ENCODE measurements at places on chromosomes 3 and 15.

DNA sequence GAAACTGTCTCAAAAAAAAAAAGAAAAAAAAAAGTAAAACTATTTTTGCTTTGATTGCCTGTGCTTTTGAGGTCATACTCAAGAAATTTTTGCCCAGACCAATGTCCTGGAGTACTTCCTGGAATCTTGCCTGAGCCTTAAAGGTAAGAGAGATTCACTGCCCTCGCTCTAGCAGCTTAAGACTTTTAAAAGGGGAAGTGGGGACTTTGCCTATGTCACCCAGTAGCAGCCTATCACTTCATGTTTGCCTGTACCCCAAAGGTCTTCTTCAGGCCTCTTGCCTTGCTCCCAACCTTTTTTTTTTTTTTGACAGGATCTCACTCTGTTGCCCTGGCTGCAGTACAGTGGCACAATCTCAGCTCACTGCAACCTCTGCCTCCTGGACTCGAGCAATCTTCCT lies 18.9 kb upstream of the GOLGB1 start:
- DNase-seq = no peak

GRCh38 chr3:99911433-99911832 lies 93.8 kb downstream of the CMSS1 start:
- no peak for DNase-seq

DNA sequence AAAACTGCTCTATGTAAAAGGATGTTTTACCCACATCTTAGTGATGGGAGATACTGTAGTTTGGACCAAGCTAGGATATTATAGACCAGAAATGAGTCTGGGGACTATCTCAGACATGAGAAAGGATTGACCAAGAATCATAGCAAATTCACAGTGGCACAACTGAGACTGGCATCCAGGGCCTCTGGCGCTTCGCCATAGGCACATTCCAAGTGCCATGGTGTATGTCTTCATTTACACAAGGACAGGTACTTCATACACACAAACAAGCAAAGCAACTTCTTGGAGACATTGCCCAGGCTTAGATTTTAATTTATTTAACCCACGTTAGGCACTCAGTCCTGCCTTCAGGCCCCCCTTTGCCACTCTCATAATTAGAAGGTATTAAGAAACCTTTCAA lies 28.9 kb downstream of the CACNA1D start:
- DNase-seq = no peak

DNA sequence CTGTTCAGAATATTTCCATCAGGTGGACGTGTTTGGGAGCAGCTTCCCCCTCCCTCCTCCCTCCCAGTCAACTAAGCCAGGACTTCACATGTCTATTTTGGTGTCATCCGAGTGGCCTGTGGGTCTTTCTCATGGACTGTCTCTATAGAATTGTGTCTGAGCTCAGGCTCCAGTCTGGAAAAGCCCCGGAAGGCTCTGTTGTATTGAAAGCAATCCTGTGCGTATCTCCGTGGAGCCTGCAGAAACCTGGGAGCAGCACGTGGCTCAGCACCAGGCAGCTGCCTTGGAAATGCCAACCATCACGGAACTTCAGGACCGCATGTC lies 25.2 kb downstream of the COLQ start:
- no peak for DNase-seq

GRCh38 chr3:104628185-104628789 lies 738.4 kb upstream of the ALCAM start:
- no peak for DNase-seq

DNA sequence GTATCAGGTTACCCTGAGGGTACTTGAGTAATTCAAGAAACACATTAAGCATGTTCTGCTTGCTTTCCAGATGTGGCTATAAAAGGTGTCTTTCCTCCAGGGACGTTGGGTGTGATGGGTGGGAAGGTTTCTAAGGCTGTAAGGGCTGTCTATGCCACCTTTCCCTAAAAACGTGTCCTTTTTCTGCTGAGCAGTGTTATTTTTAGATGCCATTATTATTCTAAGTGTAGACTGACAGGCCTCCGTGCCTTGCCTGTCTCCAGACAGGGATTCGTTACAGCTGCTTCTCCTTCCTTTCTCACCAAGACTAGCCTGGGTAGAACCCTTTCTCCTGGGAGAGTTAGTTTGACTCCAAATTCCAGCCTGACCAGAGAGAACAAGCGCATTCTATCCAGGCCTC lies 26.8 kb upstream of the RHO start:
- DNase-seq = no peak

DNA sequence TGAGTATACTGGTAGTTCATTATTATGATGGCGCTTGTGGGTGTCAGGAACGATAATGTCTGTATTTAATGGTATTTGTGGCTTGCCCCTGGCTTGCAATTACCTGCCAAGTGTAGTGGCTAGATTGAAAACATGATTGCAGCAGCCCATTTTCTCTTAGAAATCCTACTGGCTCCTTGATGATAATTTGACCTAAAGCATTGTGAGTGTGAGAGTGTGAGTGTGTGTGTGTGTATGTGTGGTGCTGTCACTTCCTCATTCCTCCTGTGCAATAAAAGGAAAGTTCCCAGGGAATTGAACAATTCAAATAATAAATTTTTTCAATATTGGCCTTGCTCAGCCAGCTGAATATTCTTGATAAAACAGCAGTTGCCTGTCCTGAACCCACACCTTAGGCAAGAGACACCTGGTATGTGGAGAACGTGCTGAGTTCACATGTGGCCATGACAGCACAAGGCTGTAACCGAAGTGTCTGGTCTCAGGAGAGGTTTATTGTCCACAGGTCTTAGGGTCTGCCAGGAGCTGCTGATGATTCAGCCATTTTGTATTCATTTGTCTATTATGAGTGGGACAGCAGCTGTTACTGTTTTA lies 193.3 kb downstream of the CD47 start:
- DNase-seq = no peak

DNA sequence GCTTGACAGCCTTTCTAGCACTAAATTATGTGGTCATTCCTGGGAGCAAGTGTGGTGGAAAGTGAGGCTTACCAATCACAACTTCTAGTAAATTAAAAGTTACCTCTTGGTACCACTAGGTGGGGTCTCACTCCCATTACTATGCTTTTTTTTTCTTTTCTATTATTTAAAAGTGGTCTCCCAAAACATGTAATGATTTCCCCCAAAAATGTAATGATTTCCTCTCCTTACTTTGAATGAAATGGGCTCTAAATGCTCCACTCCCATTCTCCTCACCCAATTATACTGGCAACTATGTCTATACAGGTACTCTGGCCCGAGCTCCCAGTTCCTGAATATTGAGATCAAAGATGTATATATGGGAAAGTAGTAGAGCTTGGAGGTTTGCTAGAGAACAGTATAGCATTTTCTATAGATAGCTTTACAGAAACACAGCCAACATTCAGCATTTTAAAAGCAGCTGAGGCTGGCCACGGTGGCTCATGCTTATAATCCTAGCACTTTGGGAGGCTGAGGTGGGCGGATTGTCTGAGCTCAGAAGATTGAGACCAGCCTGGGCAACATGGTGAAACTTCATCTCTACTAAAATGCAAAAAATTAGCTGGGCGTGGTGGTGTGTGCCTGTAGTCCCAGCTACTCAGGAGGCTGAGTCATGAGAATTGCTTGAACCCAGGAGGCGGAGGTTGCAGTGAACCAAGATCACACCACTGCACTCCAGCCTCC lies 70.9 kb downstream of the DCUN1D1 start:
- no peak for DNase-seq

DNA sequence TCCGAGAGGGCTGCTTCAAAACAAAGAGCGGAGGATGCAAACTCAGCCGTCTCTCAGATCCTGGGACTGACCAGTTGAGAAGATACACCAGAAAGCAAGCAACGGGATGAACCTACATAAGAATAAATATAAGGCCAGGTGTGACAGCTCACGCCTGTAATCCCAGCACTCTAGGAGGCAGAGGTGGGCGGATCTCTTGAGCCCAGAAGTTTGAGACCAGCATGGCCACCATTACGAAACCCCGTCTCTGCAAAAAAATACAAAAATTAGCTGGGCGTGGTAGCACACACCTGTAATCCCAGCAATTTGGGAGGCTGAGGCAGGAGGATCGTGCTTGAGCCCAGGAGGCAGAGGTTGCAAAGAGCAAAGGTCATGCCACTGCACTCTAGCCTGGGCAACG lies 31.7 kb downstream of the RBPMS2 start:
- DNase-seq = no peak

GRCh38 chr15:40984964-40985363 lies 31.7 kb downstream of the CHAC1 start:
- DNase-seq = no peak

GRCh38 chr3:46750555-46751038 lies 32.9 kb upstream of the PRSS50 start:
- no peak for DNase-seq

DNA sequence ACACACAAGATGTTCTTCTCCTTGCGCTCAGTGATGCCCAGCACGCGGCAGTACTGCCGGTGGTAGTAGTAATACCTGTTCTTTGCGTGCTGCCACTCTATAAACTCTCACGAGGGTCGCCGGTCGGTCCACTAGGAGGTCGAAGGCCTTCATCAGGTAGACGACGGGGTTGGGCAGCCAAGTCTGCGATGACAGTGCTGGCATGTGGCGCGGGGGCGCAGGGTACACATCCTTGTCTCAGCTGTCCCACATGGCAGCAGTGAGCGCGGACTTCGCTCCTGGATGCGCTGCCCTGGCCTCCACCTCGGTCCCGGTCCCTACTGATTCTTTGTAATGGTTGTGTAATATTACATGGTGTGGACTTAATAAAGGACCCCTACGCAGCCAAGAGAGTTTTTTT lies 50.1 kb upstream of the CGNL1 start:
- no peak for DNase-seq

- DNase-seq = no peak
These were observed 892.6 kb downstream of the TUSC7 start for GRCh38 chr3:117602058-117602644.

GRCh38 chr15:41790756-41791546 lies 16.7 kb downstream of the MAPKBP1 start:
- DNase-seq = no peak

DNA sequence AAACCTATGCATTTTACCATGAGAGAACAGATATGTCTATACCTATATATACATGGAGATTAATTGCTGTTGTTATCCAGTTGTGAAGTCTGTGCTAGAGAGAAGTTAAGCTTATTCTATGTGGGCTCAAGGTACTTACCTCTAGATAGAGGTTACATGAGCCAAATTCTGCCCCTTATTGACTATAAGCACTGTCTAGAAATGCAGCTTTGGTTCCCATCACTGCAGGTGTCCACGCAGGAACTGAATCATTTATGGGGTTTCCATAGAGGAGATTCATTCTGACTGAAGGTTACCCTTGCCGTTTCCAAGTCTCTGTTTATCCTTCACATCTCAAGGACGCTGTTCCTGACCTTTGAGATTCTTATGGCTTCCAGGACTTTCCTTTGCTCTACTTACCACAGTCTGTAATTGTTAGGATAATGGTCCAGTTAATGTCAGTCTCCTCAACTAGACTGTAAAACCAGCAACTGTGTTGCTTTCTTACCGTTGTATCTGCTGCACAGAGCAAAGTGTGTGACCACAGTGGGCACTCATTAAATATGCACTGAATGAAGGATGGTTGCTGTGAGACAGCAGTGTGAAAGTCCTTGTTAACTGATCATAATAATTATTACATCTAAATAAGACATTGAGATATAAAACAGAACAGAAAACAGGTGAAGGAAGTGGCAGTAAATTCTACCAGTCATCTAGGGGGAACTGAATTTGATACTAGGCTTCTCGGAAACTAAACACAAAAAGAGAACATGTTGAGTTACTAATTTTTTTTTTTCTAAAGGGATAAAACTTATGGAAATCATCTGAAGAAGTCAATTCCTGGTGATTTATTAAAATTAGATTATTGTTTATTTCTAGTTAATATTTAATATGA lies 44.0 kb upstream of the BCL6 start:
- DNase-seq = no peak

- DNase-seq = no peak
These were observed 188.5 kb upstream of the PROK2 start for GRCh38 chr3:71973274-71974030.

DNA sequence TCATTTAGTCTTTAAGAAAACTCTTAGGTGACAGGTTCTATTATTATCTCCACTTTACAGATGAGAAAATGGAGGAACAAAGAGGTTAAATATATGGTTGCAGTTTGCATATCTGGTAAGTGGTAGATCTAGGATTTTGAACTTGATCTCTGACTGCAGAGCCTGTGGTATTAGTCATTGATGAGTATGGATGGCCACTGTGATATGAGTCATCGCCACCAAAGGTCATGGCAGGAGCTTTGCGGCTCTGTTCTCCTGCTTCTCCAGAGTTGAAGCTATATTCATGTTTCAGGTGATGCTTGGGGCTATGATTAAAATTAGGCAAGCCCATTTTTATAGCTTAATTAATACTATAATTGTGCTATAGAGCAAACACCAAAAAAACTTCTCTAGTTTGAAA lies 306.2 kb upstream of the DPPA4 start:
- no peak for DNase-seq

DNA sequence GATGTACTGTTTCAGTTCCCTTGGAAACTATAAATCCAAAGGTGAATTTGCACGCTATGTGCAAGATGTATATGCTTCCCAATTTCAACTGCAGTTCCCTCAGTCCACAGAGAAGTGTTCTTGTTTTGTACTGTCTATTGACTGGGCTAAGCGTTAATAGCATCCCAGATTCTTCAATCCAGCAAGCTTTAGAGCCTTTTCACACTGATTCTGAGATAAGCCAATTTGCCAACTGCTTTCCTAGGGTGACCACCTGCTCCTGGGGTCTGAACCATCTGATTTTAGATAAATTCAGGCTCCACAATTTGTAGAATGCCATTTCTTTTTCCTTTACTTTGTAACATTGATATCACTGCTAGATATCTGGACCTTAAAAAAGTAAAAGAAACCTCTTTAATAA lies 340.1 kb downstream of the PTPRG start:
- no peak for DNase-seq

DNA sequence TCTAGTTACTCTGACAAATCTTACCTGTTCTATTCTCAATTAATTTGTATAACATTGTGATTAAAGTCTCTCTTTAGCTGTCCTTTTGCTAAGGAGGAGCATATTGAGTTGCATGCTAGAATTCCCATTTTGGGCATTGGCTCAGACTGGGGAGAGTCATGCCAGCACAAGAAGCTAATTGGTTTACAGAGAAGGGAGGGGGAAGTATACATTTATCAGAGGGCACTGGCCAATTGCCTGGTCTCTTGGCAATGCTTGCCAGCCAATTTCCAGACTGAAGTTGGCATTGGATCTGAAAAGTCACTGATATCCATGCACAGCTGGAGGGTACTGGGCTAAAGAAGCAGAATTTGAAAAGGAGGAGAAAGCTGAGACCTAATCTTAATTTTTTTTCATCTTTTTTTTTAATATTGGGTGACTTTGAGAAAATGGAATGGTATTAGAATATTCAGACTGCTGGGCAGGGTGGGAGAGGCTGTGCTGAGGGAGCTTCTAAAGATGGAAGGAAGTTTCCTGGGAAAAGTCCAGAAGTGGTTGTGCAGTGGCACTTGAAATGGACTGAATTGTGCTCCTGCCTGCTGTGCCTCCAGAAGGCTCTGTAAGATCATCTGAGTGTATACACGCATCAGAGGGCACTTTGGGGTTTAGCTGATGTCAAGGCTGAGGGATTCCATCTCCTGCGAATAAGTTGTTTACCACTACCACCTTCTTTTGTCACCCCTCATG lies 365.2 kb upstream of the DPH6 start:
- DNase-seq = no peak

- no peak for DNase-seq
These were observed 10.3 kb downstream of the ACSBG1 start for GRCh38 chr15:78224023-78224411.

GRCh38 chr3:193780810-193781478 lies 187.9 kb downstream of the OPA1 start:
- peak; percentile 91 for DNase-seq
